EL (cell line): ENCODE measurements at places on chromosomes 7 and 10.

DNA sequence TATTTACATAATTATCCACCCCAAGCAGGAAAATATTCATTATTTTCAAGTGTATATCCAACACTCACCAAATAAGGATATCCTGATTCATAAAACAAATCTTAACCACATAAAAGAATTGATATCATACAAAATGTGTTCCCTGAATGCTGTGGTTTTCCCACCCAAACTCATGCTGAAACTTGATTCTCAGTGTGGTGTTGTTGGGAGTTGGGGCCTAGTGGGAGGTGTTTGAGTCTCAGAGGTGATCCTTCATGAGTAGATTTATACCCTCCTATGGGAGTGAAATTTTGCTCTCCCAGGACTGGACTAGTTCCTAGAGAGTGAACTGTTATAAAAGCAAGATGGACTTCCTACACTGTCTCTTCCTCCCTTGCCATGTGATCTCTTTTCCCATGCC is 1028.3 kb downstream of the SORCS1 start:
- DNase-seq: no peak

DNA sequence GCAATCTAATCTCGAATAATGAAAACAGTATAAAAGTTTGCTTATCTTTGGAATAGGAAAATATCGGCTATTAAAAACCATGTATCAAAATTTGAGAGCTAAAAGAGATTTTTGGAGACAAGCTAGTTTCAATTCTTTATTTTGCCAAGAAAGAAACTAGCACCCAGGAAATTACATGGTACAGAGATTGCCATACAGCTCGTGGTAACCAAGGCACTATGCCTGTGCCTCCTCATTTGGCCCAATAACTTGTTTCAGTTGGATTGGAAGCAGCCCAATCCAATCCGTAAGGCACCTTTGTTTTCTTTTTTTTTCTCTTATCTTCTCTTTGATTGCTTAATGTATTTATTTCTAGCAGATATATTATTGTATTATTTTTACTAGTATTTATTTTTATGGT is 55.0 kb downstream of the GNAI1 start:
- no peak for DNase-seq

DNA sequence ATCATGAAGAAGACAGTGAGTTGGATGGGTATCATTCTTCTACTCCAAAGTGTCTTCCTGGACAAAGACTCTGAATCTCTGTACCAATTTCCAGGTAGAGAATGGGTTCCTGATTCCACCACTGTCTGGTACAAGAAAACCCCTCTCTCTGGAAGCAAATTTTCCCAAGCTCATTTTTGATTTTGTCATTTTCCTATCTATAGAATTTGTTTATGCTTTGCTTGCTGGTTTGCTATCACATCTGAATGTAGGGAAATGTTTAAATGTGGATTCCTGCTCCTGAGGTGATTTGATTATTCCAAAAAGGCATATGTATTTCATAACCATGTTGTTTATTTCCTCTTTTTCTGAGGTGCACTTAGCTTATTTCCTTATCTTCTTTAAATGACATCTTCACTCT is at the start of gene TAS2R16:
Gene TAS2R16 (minus strand): TSS at position 101 of the 400 bp plus-strand sequence. CDS start 66 bp downstream, at position 35.
- DNase-seq: no peak

DNA sequence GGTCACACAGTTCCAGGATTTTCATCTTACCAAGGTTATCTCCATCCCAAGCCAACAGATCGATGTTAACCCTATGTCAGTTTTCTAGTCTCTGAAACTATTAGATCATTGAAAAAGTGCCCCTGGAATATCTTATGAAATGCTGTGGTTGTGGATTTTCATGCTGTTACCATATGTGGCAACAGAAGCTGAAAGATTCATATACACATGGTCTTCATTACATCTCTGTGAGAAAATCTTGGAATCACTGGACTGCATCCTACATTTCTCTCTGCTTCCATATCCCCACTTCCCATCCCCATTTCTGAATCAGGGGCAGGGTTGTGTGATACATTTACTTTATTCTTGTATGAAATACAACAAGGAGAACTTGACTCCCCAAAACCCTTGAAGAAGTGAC is 146.1 kb downstream of the SLC16A9 start:
- DNase-seq: no peak

DNA sequence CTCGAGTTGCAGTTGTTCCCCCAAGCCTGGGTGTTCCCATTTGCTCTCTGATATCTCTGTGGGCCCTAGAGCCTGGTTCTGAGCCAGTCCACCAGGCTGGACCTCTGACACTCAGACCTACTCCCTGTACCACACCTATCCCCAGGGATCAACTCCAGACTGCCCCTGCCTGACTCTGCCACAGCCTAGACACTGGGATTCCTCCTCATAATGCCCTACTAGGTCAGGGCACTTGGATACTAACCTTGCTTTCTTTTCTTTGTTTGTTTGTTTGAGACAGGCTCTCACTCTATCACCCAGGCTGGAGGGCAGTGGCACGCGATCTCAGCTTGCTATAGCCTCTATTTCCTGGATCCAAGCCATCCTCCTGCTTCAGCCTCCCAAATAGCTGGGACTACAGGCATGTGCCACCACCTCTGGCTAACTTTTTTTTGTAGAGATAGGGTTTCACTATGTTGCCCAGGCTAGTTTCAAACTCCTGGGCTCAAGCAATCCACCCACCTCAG is 30.8 kb upstream of the PDCD4 start:
- DNase-seq: no peak

DNA sequence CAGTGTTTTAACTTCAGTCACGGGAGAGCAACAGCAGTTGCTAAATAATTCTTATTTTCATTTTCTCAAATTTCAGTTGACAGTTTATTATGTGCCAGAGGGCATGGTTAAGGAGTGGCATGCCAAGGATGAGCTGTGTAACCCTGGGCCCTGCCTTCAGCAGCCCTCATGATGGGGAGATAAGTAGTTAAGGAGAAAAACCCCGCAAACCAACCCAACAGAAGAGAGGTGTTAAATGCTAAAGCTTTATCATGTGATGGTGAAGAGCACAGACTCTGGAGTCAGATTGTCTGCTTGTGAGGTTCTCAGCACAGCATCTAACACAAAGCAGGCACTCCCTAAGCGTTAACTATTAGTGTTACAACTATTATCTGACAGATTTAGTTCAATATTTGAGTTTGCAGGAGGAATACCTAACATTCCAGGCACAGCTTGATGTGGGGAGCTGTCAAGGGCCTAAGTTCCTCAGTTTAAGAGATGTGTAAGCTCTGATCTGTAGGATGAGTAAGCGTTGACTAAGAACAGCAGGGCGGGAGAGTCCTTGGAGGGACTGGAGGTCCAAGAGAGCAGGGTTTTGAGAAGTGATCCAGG is 29.6 kb downstream of the STAM start:
- DNase-seq: peak; percentile 97

- no peak for DNase-seq
Observed at GRCh38 chr10:89216056-89216455, 8.9 kb upstream of the CH25H start.

DNA sequence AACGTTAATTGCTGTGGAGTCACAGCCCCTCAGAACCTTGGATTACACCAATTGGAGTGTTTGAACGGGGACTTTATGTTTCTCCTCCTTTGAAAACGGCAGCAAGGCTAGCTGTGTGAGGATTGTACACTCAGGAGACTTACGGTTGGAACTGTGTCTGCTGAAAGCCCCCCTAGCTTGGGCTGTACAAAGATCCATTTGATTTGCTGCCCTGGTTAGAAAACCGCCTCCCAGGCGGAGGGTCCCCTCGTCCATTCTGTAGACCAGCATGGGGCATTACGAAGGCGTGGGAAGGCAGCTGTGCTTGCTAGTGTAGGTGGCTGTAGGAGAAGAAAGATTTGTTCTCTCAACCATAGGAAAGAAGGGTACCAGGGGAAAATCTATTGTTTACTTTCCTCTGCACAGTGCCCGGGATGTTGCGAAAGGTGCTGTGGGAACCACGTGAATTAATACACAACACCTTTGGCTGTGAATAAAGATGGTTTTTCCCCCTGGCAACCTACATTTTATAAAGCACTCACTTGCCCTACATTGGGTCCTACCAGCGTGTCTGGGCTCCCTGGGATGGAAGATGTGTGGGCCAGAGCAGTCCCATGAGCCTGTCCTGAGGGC is 73.4 kb upstream of the BTBD16 start:
- no peak for DNase-seq

DNA sequence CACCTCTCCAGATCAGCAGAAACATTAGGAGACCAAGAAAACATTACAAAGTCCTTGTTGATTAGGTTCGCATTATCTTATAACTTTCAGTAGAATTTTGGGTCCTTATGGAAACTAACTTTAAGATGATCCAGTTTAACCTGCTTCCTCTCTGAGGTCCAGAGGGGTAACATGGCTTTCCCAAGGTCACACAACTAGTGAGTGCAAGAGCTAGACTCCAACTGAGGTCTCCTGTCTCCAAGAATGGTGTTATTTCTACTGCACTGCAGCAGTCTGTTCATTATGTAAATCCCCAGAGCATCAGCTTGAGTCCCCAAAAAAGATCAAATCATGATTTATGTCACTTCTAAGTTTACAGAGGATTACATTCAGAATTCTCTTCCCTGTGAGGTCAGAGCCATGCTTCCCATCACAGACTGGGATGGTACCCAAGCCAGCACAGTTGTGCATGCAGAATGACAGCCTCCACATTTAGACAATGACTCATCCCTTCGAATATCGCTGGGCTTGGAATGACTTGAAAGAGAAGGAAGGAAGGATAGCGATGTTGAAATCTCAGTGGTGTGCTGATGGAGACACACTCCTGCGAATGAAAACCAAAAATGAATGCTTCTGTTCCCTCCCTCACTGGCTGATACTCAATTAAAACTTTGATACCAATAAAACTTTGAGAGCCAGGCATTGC is 163.1 kb upstream of the PLXNA4 start:
- peak; percentile 84 for DNase-seq

- no peak for DNase-seq
Observed at GRCh38 chr10:33153968-33154327, 180.5 kb downstream of the NRP1 start.

- no peak for DNase-seq
Observed at GRCh38 chr10:88781206-88781605, 21.3 kb upstream of the LIPM start.
